Activated T-cell treated with anti-CD3 and anti-CD28 coated beads, Interleukin-2, amount 50 U/mL, for 72 hours (primary cell): ENCODE measurements at places on chromosomes 7 and 10. TPM values are rescaled to one million over a fixed set of nuclear protein-coding genes. Genes with fewer than 3 reads are reported as not detected.

Gene KCND2
- not detected for total RNA-seq

Gene KNDC1
- 1.2 TPM for total RNA-seq

Gene CTAGE4
- total RNA-seq = 4.2 TPM

Gene HDAC9
- total RNA-seq = 0.55 TPM

Gene TNS3
- 0.29 TPM for total RNA-seq

Gene BTBD16
- total RNA-seq = not detected

Gene GDF2
- total RNA-seq = not detected
